Effector CD4-positive, alpha-beta T cell (primary cell): ENCODE measurements at places on chromosomes 7 and 10.
A peak's percentile ranks its signal among the peaks of the same experiment; 100 is the strongest.

- no peak for DNase-seq
These were observed 203.6 kb downstream of the MACC1 start for GRCh38 chr7:20013536-20013935.

DNA sequence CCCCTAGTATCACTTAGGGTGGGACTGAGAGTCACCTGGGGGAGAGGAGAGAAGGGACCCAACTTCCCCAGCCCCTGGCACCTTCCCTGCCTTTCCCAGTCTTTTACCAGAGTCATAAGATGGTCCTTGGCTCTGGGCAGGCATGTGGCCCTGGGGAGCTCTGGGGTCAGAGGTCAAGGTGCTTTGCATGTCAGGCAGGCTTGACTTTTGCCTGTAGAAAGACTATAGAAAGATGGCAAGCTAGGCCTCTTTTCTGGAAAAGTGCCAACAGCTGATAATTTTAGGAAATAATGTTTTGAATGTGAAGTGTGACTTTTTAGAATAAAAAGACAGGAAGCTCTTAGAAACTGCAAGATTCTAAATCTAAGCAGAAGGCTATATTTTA is 67.5 kb downstream of the MKI67 start:
- no peak for DNase-seq

- DNase-seq = no peak
These were observed 62.8 kb downstream of the PDZD8 start for GRCh38 chr10:117312430-117312829.

DNA sequence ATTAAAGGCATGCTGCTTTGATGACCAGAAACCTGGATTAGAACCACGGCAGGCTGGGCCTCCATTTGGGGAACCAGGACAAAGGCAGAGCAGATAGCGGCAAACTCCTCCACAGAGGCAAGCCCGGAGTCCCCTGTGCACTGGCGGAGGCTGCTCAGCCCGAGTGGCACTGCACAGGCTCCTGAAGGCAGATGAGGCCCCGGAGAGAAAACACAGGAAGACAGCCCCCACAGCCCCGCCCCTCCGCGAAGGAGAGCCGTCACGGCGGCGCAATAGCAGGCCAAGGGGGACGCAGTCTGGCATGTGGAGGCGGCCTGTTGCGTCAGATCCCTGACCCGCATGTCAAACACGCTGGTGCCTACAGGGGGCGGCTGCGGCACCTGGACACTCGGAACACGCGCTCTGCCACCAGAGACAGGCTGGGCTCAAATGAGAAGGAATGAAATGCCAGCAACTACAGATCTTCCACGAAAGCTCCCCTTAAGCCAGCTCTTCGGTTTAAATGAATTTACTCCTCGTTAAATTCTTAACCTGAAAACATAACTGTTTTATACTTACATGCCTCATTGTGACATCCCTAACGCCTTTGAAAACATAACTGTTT is 128.5 kb downstream of the MAD1L1 start:
- peak; percentile 51 for DNase-seq

DNA sequence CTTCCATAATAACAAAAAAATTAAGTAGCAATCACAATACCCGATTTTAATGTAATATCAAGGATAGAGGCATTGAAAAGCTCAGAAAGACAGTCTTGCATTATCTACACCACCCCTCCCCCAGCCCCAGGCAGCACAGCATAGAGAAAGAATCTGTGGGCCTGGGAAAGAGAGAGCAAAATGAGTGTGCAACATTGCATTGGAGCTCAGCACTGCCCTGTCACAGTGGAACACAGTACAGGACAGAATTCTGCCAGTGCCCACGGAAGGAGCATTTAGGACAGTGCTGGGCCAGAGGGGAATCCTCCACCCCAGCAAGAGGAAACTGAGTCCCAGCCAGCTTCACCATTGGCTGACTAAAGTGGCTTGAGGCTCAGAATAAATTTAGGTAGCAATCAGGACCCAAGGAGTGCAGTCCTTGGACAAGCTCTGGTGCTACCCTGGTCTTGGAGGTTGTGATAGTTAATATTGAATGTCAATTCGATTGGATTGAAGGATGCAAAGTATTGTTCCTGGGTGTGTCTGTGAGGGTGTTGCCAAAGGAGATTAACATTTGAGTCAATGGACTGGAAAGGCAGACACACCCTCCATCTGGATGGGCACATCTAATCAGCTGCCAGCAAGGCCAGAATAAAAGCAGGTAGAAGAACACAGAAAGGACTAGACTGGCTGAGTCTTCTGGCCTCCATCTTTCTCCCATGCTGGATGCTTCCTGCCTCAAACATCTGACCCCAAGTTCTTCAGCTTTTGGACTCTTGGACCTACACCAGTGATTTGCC is 234.4 kb downstream of the ANK3 start:
- no peak for DNase-seq

DNA sequence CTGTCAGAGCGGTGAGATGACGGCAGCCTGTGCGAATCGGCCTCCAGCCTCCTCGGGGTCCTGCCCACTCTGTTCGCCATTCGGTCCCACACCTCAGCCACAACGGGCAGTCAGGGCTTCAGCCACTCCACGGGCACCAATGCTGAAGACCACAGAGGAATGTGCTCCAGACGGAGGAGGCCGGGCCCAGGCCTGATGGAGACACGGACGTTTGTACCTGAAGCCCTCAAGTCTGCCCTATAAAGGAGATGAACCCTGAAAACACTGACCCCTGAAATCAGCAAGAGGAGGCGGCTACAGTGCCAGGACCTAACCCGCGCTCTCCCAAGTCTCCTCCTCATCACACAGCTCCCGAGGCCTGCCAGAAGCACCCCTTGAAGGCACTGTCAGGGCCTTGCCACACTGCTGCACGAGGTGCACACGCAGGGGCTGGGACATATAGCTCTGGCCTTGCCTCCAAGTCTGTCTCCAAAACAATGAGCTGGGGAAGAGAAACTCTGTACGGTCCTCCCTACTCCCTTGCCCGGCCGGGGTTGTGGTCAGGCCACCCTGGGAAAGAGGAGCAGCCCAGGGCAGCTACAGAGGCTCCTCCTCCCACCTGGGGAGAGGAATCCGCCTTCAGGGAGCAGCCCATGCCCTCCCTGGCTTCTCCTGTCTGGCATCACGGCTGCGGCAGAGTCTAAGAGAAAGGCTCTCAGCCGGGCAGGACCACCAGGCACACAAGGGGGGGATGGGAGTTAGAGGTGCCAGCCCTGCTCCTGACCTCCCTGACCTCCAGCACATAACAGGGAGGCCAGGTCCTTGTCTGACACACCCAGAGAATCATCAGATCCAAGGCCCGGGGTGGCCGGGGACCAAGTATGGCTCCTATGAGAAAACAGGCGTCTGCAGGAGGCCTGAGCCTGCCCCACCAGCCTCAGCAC is 310.1 kb downstream of the PTPRN2 start:
- DNase-seq = no peak

DNA sequence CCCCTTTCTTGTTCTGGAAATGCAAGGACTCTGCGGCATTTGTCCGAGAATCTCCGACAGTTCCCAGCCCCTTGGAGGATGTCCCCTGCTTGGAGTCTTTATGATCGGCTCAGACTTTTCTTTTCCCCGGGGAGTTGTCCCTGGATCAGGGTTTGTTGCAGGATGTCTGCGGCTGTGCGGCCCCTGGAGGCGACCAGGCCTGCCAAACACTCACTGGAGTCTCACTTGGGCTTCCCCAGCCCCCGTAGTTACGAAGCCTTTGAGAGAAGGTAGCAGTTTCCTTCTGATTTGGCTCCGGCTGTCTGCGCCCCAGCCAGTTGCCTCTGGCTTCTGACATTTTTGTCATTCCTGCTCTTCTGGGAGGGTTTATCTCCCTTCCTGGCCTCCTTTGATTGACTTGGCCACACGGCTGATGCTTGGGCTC is 16.1 kb downstream of the COL26A1 start:
- DNase-seq = no peak

DNA sequence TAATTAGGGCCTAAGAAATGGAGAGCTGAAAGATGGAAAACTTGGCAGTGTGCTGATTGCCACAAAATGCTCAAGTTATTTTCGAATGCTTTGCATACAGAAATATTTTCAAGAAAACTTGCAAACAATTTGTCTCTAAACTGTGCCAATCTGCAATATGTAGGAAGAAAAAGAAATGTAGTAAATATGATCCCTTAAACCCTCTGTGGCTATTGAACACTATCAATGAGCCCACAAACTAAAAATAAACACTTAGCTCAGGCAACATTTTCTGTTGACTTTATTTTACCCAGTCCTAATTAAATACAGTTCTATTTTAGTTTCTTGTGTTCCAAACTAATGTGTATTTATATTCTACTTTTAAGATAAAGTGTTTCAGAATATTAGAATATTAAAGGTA is 342.1 kb downstream of the SEMA3D start:
- DNase-seq = no peak

- no peak for DNase-seq
These were observed 1.9 kb downstream of the VWC2 start for GRCh38 chr7:49775065-49775948.

- no peak for DNase-seq
These were observed 16.4 kb downstream of the KCP start for GRCh38 chr7:128894101-128894440.

DNA sequence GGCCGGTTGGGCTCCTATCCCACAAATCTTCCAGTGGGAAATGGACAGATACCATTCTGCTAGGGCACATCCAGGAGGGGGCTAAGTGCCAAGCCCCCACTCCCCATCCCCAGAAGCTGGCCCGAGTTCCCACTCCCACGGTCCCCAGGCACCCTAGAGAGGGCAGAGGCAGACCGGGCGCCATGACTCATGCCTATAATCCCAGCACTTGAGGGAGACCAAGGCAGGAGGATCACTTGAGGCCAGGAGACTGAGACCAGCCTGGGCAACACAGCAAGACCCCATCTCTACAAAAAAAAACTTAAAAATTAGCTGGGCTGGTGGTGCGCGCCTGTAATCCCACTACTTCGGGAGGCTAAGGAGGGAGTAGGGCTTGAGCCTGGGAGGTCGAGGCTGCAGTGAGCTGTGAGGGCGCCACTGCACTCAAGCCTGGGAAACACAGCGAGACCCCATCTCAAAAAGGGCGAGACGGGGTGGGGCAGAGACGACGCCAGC is 870 bp downstream of the GNA12 start:
- DNase-seq = no peak

DNA sequence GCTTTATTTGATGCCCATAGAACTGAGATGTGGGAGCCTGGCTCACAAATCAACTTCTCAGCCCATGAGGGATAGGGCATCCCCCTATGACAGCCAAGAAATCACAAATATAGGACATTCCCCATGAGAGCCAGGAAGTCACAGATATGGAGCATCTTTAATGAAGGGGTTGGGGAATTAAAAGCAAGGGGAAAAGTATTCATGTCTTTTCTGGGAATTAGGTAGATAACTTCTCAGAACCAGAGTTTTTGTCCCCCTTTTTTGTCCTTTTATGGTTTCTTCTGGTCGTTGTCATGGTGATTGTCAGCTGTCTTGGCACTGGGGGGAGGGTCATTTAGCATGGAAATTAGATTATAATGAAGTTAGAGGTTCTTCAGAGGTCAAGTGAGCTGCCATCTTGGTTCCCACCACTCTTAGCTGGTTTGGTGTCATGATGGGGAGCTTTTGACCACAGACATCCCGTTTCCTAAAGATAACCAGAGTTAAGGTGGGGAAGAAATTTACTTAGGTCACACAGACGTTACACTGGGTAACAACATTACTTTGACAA is 56.9 kb downstream of the NOD1 start:
- DNase-seq = no peak

DNA sequence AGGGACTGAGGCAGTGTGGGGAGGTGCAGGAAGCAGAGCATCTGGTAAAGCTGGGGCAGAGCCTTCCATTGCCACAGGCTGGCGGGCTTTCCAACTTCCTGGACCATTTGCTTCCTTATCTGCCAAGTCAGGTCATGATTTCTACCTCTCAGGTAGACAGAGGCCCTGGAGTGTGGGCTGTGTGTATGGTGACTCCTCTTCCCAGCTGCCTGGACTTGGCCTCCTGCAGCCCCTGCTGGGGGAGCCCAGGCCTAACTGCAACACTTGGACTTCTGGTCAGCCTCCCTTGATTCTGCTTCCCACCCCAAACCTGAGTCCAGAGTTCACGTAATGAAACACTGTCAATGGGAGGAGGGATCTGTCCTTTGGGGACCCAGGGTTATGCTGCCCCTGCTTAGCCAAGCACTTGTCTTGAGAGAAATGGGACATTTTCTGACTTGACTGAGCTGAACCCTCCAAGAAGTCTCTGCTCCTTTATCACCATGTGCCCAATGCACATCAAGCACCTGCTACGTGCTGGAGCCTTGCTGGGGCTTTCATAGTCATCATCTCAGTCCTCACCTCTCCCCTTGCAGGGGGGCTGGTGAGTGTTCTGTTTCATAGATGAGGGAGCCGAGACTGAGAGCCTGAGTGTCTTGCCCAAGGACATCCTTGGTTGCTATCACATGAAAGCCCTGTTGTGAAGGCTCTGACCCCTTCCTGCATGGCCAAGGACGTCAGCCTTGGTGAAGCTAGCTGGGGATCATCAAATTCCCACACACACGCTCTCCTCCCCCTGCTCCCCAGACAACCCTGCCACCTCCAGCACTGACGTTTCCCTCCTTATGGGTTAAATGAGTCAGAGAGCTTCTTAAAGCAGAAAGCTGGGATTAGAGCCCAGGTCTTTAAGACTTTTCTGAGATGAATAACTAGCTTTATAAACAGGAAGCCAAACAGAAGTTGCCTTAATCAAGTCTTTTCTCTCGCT is 3.4 kb downstream of the CLEC2L start:
- no peak for DNase-seq

- DNase-seq = no peak
These were observed 739.7 kb downstream of the PARD3 start for GRCh38 chr10:34075254-34075926.

DNA sequence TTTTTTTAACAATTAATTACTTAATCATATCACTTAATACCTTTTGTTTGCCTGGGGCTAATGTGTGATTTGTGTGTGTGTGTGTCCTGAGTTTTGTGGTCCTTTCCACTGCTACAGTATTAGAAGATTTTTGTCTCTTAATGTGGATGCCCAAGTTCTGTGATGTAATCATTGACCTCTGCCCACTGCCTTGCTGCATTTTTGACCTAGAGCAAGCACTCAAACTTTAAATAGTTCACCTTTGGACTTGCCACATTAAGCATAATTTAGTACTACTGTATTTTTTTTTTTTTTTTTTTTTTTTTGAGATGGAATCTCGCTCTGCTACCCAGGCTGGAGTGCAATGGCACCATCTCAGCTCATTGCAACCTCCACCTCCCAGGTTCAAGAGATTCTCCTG is 52.7 kb downstream of the VCL start:
- no peak for DNase-seq

GRCh38 chr10:74771054-74771453 is 55.3 kb upstream of the KAT6B start:
- DNase-seq = no peak

GRCh38 chr7:35253710-35254495 is at the start of gene TBX20:
TSS of gene TBX20 (minus strand) at chr7:35254100. CDS start at chr7:35253620, 480 bp downstream.
- no peak for DNase-seq

DNA sequence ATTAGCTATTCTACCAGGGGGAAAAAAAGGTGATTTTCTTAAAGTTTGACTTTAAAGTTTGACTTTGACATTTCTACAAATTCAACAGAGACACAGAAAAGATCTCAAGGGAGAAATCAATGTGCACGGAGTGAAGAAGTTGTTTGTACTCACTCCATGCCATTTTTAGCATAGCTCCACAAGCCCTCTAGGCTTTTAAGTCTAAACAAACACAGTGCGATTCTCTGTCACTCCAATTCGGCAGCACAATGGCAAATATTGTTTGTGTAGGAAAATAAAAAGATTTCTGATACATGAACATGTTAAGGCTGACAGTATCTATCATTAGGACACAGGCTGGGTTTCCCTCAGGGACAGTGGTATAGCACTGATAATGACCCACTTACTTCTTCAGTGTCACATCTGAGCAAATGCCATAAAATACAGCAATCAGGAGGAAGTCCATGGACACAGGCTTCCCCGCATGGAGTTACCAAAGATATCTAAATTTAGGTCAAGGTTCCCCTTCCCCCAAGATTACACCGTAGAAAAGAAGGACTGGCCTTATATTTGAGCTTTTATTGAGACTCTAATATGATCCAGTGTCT is 28.0 kb downstream of the GSAP start:
- DNase-seq = no peak
